ENCODE measurements at places on chromosomes 2 and 18.

GRCh38 chr2:54903736-54904554 is 146.3 kb downstream of the RTN4 start:
- peak; percentile 37 for DNase-seq

GRCh38 chr2:238700506-238701340 is 147.2 kb upstream of the TWIST2 start:
- DNase-seq = no peak

DNA sequence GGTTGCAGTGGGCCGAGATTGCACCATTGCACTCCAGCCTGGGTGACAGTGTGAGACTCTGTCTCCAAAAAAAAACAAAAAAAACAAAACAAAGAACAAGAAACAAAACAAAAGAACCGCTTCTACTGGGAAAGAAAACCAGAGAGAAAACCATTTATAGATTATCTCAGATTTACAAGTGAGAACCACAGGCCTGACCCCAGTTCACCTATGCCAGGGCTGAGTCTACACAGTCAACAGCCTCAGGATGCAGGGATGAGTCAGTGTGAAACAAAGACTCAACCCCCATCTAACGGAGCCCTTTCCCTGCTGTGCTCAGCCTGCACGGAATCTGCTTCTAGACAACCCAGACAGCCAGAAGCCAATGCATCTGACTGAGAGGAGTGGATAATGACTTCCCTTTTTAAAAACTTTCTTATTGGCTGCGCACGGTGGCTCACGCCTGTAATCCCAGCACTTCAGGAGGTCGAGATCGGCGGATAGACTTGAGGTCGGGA is 25.5 kb upstream of the YWHAQ start:
- DNase-seq = peak; percentile 13

GRCh38 chr2:187129306-187129705 is 280.3 kb upstream of the ZSWIM2 start:
- no peak for DNase-seq

DNA sequence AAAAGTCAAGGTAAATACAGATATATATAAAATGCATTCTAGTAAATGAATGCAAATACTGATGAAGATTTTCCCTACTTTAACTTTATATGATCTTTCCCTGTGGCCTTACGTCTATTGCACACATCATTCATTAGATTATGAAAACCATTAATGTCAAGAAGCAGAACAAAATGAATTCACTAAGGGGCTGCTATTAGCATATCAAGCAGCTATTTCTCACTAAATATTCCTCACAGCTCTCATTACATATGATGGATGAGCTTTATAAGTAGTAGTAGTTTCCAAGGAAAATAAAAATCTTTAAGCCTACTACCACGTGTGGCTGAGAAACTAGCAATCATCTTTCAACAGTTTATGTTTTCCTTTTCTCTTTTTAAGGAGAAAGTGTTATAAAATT is 702.8 kb upstream of the SLC39A10 start:
- DNase-seq = no peak

DNA sequence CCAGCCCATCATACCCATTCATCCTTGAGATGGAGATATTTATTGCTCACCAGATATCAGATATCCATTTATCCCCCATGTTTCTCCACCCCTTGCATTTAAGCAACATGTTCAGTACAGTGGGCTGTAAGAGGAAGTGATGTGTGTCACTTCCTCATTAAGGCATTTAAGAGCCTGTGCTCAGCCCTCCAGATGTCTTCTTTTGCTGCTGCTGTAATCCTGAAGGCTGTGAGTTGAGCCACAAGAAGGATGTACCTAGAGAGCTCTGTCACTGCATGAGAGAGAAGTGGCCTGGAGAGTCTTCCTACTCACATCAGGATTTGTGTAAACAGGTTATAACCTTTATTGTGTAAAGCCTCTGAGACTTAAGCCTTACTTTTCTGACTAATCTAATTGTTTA is 151.8 kb upstream of the UNC80 start:
- DNase-seq = no peak

- no peak for DNase-seq
These were observed 59.5 kb downstream of the TMEM131 start for GRCh38 chr2:97936199-97936598.

DNA sequence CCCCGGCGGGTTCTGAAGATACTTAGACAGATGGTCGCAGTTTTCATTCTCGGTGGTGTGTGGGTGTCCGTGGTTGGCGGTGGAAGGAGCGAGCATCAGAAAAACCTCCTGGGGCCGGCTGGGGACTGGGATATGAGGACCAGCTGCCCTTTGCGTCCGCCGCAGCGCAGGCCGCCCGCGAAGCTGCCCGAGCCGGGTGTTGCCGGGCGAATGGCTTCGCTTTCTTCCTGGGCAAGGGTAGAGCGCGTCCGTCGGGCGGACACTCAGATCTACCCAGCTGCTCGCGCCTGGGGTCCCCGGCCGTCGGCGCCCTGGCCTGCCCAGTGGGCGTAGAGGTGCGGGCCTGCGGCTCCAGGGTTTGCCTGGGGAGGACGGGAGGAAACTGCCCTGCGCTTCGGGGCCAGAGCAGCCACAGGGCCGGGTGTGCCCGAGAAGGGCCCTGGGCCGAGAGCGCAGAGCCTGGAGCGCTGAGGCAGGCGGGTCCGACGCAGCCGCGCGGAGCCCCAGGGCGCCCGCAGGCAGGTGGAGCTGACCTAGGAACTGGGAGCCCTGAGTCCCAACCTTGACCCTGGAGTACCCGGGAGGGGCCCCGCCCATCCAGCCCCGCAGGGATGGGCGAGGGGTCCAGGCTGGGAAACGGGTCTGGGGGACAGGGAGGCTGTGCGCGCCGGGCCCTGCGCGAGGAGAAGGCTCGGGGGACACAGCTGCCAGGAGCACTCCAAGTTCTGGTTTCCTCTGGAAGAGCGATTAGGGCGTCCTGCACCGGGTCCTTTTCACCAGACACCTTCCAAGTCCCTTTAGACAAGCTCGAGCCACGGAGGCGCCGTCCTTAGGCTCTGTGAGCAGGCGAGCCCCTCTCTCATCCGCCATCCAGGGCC is 1.3 kb downstream of the TWIST2 start:
- no peak for DNase-seq

- no peak for DNase-seq
These were observed 198.2 kb downstream of the CTNNA2 start for GRCh38 chr2:79711098-79711497.

DNA sequence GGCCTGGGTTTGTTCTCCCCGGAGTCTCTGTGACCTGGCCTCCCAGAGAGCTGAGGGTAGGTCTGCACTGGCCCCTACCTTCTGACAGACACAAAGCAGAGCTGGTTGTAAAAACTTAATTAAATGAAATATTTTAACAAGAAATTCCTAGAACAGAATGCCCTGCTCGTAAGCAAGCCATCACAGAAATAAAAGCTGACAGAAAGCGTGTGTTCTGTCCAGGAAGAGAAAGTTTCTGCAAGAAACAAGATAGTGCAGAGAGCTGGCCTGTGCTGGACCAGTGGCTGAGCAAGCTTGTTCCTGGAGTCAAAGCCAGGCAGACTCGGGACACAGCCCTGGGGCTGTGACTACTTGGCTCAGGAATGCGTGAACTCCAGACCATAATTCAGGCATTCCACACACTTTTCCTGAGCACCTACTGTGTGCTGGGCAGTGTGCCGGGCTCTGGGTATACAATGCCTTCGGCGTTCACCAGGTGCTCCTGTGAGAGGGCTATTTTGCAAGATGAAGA is 51.6 kb downstream of the APOB start:
- DNase-seq = no peak

DNA sequence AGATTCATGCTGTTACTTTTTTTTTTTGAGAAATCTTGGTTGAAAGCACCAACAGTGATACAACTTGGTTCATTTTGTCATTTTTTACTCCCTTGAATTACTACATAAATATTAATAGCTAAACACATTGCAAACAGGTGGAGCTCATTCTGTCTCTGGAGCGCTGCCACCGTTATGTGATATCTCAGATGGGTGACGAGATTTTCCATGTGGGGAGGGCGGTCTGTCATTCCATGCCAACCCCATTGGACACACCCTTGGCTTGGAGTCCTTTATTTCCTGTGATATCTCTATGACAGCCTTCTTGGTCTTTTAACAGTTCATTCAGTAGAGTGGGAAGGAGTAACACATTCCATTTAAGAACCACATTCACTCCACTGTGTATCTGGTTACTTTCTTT is 794.8 kb downstream of the SATB2 start:
- no peak for DNase-seq

DNA sequence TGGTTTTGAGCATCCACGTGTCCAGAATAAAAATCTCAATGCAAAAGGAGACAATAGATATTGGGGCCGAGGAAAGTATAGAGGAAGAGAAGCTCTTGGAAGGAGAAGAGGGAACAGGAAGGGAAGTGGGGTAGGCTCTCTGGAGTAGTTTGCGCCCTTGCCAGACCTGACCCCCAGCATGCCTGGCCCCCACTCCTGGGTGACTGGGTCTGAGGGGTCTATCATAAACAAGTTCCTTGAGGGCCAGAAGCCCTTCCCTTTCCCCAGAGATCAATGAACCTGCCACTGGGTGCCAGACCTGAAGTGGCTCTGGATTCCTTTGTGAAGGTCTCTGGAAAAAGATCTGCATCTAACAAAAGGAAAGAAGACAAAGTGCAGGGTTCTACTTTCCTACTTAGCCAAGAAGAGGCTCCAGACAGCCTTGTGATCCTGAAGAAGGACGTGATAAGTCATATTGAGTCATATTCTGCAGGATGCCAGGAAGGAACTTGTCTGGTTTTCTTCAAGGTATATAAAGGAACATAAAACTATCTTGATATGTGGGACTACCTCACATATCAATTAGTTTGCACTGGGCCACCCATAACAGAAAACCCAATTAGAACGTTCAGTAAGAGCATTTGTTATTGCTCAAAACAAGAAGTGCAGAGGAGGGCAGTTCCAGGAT is 18.7 kb upstream of the ATOH8 start:
- DNase-seq = no peak

DNA sequence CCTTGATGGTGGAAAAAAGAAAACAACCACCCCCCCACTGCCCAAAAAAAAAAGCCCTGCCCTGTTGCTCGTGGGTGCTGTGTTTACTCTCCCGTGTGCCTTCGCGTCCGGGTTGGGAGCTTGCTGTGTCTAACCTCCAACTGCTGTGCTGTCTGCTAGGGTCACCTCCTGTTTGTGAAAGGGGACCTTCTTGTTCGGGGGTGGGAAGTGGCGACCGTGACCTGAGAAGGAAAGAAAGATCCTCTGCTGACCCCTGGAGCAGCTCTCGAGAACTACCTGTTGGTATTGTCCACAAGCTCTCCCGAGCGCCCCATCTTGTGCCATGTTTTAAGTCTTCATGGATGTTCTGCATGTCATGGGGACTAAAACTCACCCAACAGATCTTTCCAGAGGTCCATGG is 28.0 kb downstream of the MAL start:
- DNase-seq = no peak

DNA sequence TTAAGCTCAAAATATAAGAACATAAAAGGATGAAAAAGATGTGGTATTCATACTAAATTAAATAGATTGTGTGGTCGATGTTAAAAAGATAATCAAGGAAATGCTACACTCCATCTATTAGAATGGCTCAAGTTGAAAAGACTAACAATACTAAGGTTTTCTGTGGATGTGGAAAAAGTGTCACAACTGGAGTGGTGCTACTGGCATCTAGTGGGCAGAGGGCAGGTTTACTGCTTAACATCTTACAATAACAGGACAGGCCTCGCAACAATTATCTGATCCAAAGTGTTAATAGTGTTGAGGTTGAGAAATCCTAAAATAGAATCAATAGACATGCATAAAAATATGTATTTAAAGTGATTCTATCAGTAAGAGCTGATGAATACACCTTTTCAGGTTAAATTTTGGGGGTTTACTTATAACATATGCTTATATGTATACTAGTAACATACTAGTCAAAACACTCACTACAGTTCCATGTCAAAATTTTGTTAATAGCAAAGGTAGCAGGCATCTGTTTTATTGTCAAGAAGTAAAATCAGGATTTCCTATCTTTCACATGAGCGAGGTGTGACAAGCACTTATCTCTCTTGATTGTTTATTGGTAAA is 91.5 kb upstream of the TMEFF2 start:
- no peak for DNase-seq

DNA sequence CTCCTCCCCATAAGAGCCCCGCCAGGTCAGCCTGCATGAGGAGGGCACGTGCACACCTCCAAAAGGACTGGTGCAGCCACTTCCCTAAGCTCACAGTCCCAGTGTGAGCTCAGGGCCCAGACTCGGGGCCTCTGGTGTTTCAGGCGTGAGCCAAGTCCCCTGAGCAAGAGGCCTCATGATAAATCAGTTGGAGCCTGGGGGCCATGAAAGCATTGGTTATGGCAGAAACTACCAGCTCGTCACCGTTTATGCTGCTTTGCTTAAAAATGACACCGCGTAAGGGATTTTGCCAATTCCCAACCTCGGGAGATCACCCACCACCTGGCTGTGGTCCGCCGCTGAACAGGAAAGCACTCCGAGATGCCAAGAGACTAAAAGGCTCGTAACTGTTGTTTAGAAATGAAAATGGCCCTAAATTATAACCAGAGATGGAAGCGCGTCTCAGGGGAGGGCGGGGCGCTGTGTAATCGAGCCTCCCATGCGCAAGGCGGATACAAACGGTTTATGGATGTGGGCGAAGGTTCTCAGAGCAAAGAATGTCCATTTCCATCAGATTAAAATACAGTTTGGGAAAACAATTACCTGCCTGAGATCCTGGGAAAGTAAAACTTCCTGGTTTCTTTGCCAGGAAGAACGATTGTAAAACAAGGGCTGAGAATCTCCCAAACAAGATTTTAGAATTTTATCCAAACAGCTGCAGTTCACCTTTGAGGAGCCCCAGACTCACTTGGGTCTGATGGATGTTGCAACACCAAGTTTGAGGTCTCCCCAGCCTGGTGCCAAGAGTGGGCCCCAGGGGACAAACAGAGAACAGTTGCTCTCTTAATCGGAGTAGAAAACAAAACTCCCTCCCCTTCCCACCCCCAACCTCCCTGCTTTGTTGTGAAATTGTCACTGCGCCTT is 141.4 kb downstream of the BCL2 start:
- no peak for DNase-seq

- no peak for DNase-seq
These were observed 109.7 kb downstream of the CLIP4 start for GRCh38 chr2:29224693-29225551.

GRCh38 chr2:113068706-113069485 is 1.1 kb downstream of the IL1F10 start:
- DNase-seq = no peak

- no peak for DNase-seq
These were observed 96.0 kb downstream of the INHBB start for GRCh38 chr2:120441744-120442471.

GRCh38 chr2:168525716-168526446 is 69.8 kb downstream of the CERS6 start:
- DNase-seq = no peak

DNA sequence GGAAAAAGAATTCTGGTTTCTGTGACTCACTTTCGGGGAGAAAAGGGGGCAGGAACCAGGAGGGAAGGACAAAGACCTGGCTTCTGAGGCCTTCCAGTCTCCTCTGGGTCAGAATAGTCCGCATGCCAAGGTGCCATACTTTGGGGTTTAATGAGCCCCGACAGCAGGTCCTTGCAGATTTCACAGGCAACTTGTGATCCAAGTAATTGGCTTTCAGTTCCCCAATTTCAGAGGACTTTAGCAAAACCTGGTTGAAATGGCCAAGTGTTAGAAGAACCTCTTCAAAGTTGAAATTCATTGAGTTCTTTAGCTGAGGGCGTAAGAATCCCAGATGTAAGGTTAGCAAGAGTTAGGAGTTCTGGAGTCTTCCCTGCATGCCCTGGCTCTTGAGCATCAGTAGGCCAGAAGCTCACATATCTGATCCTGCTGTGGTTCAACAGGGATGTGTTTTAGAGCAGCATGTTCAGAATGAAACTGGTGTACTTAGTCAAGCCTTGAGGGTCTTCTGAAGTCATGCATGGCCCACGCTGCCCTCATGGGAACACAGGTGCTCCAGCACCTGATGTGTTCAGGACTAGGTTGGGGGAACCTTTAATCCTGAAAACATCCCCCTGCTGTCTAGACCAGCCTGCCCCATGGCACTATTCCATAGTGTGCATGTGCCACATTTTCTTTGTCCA is 143.0 kb downstream of the NUP35 start:
- DNase-seq = no peak
